ENCODE measurements at places on chromosomes 6 and 20.

- no peak for DNase-seq
Observed at GRCh38 chr6:127192911-127193541, 73.6 kb upstream of the RNF146 start.

GRCh38 chr6:22363714-22364239 is 66.9 kb upstream of the PRL start:
- DNase-seq, result no peak

- DNase-seq, result no peak
Observed at GRCh38 chr6:37277001-37277409, 19.1 kb upstream of the TMEM217 start.

DNA sequence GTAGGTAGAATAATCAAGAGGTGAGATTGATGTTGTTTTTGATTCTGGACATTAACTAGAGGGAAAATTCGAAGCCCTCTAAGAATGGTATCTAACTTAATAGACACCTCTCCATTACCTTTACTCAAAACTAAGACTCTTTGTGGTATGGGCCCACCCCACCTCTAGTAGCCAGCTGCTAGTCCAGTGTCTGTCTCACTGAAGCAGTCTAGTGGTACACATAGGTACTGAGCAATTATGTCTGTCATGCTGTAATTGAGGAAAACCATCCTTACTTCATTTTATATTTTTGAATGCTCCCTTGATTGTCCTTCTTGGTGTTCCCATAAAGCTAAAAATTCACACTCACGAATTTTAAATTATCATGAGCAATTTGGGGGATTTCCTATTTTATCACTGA is 290.7 kb downstream of the ARHGAP18 start:
- no peak for DNase-seq

- DNase-seq, result no peak
Observed at GRCh38 chr6:139436957-139437348, 62.5 kb upstream of the CITED2 start.

DNA sequence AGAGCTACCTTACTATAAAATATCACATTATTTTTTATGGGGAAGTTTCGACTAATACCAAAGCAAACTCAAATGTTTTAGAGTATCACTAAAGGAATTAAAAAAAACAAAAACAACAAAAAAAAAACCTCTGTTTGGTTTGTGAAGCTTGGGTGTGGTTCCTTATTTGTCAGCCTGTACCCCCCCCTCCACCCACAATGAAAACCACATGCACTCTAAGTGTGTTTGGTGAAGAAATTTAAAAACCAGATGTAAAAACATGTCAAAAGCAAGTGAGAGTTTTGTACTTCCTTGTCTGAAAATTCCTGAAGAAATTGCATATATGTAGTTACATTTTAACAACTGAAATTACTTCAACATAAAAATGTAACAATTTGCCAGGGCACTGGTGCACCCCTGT is 3.1 kb downstream of the STK38 start:
- DNase-seq, result no peak

DNA sequence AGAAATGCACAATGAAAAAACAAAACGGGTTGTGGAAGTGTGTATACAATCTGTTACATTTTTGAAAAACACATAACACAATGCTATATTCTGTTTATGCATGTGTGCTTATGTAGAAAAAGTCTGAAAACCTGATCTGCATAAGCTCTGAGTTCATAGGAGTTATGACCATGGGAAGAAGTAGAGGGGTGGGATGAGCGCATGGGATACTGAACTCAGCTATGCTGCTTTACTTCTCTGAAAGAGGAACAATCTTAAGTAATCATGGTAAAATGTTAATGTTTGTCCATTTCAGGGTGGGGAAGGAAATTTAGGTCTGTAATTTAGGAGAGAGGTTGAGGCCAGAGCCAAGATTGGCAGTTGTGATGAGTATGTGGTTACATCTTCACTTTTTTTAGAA is 126.8 kb downstream of the MTHFD1L start:
- no peak for DNase-seq

DNA sequence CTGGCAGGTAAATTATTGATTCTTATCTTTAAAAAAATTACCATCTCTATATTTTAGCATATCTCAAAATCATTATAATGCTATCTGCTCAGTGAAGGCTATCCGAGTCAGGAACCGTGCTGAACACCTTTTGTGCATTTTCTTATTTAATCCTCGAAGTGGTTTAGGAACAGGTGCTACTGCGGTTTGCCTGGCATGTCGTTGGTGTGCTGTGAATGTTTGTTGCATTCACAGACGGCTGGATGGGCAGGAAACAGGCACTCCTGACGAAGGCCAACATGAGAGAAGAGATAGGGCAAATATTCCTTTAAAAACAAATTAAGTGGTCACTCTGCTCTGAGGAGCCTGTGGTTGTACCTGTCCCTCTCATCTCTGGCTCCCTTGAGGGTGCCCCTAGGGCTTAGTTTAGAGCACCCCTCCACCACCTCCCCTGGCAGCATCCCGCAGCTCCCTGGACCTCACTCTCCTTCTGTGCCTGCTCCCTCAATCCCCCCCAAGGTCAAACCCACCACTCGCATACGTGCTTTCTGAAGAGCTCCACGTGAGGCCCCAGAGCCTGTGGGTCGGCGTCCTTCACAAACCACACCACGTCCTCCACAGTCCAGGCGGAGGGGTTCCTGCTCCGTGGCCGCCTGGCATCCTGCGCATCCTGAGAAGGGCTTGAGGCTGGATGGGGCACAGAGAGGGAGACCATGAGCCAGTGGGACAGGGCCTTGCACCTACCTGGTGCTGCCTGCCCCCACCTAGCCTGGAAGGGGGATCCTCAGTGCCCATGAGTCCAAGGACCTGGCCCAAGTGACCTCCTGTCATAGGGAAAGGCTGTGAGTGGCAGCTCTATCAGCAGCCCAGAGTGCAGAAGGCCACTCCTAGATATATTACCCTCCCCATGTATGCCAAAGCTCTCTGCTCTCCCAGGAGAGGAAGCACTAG is 116.5 kb downstream of the SCML4 start:
- no peak for DNase-seq

DNA sequence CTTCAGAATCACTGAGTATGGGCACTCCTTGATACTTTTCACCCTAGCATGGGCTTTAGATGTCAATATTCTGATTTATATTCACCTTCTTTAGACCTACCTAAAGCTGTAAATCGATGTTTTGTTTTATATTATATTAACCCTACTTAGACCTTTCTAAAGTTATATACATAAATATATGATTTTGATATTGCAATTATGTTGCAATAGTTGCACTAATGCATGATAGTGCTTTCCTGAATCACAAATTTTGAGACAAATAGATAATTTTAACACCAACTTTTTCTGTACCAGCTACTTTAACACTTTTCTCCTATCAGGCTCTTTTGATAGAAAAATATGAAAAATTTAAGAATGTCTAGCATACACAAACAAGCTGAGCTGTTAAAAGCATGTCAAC is 34.0 kb upstream of the JAG1 start:
- no peak for DNase-seq

DNA sequence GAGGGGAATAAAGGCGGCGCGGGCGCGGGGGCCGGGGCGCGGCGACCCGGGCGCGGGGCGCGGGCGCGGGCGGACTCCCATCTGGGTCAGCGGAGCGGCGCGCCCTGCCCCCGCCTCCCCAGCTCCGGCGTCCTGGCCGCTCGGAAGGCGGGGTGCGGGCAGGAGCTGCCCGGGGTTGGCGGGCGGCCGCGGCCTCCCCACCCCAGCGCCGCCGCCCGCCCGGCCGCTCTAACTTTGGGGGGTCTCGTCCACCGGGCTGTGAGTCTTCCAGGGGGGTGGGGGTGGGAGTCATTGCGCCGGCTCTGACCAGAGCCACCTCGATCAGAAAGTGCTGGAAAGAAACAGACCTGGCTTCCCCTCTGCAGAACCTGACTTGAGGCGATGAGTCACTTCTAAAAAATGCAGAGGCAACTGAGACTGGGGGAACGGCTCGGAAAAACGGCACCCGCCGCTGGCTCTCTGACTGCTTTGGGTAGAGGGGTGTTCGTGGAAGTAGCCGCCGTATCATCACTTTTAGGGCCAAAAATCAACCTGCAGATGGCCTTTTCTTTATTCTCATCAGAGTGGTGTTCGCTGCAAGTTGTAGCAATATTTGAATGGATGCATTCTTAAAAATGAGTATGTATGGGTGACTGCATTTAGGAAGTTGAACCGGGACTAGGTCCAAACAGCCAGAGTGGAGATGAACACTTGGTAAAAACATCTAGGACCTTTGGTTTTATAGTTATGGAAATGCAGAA is 667 bp downstream of the CAP2 start:
- no peak for DNase-seq

GRCh38 chr6:147142684-147143245 is 61.5 kb upstream of the STXBP5 start:
- no peak for DNase-seq

GRCh38 chr20:11702721-11703518 is 214.8 kb upstream of the BTBD3 start:
- no peak for DNase-seq
